Posterior cingulate gyrus (tissue), 11 donors: ENCODE measurements at places on chromosomes 3 and 15.

DNA sequence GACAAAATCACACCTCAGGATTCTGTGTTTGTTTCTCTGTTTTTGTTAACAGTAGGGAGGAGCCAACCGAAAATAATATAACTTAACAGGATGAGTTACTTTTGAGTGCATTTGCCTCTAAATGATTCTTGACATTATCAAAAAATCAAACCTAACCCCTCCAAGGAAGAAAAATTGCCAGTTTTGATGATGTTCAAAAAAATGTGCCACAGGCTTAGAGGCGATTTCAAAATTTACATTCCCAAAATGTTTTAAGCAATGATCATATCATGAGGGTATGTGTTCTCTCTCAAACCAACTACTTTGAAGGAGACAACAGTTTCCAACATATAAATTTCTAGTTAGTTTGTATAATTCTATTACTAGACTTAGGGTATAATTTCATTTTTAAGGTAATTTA is 6.7 kb downstream of the VGLL3 start:
- no peak for DNase-seq

DNA sequence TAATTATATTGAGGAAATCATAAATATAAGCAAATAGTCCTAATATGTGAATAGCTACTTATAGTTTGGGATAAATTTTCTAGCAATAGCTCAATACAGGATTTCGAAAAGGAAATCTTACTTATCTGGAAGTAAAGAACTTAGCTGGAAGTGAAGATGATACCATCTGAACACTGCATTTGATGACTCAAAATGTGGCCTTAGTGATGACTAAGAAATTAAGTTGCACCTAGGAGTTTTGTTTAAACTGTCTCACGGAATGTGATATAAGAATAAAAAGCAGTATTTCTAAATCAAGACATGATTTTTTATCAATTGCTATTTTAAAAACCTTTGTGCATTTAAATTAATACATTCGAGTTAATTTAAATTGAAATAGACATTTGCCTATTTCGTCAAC is 91.2 kb downstream of the EOMES start:
- no peak for DNase-seq

GRCh38 chr3:77919244-77919643 is 879.3 kb downstream of the ROBO2 start:
- DNase-seq: no peak

- no peak for DNase-seq
Measured at GRCh38 chr3:178457511-178457910, 78.7 kb upstream of the KCNMB2 start.

GRCh38 chr3:185629554-185630181 is 43.6 kb downstream of the SENP2 start:
- DNase-seq: no peak

DNA sequence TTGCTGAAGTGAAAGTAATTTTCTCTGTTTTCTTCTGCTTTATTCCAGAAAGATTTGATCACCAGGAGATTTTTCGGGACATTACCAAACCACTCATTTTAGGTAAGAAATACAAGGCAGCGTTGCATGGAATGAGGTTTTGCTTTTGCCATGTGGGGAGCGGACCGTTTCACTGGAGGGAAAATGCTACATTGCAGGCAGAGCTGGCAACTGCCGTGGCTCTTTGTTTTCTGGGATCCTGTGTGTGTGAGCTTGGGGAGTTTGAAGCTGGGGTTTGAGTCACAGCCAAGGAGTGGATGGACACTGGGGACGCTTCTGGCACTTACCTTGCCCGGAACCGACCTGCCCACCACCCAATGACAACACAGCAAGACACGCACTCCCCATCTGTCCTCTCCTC is 109.9 kb downstream of the APBA2 start:
- DNase-seq: peak; percentile 51

DNA sequence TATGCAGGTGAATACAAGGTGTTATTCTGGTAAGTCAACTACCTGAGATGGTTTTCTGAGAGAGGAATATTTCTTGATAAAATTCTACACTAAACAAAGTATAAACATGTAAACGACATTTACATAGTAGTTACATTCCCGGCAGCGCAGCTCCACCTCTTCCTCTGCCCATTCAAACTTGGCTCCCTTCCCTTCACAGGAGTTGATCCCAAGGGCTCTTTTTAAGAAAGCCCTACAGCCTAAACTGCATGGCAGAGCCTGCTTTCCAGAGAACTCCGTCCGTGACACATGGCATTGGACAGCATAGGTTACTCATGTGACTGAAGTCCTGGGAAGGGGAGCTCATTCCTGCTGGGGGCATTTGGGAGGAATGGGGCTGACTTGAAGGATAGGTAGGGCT is 22.0 kb upstream of the LCTL start:
- peak; percentile 6 for DNase-seq

GRCh38 chr3:197376020-197376419 is 77.6 kb upstream of the DLG1 start:
- DNase-seq: no peak
